ENCODE measurements at places on chromosomes 16 and 17. TPM values are rescaled to one million over a fixed set of nuclear protein-coding genes. Genes with fewer than 3 reads are reported as not detected.

- no peak for DNase-seq
Observed at GRCh38 chr16:50173316-50173715, 20.2 kb downstream of the TENT4B start.

DNA sequence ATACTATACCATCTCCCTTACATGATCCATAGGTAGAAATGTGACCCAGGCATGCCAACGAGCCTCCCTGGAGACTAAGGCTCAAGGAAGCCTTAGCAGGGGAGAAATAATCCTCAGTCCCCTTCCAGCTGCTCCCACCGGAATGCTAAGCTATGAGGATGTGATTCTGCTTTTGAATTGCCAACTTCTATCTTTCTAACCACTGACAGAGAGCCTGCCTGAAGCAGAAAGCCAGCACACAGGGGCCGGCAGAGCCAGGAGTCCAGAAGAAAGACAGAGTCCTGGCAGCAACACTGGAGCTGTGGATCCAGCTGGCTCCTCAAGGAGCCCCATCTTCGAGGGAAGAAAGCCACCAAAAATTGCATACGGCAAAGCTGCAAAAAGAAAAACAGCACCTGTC, 579.6 kb upstream of the CDH5 start:
- DNase-seq, result no peak

SLC13A2 gene
- not detected for total RNA-seq

LPCAT2 gene
- total RNA-seq, result 10.0 TPM

NOMO2 gene
- 236 TPM for total RNA-seq

TBC1D28 gene
- not detected for total RNA-seq

GRCh38 chr16:19717741-19718623, at the start of the genes IQCK and KNOP1:
Gene IQCK (plus strand): TSS chr16:19718271. CDS start chr16:19718307, 36 bp downstream.
Gene KNOP1 (minus strand): TSS chr16:19718227. CDS start chr16:19715035, 3,192 bp downstream.
- peak; percentile 93 for DNase-seq

PIGQ gene
- total RNA-seq, result 101 TPM

GRCh38 chr16:57042157-57043111, 49.9 kb upstream of the CPNE2 start:
- DNase-seq, result no peak

- no peak for DNase-seq
Observed at GRCh38 chr16:30556125-30556473, 2.1 kb downstream of the ZNF764 start.

DNA sequence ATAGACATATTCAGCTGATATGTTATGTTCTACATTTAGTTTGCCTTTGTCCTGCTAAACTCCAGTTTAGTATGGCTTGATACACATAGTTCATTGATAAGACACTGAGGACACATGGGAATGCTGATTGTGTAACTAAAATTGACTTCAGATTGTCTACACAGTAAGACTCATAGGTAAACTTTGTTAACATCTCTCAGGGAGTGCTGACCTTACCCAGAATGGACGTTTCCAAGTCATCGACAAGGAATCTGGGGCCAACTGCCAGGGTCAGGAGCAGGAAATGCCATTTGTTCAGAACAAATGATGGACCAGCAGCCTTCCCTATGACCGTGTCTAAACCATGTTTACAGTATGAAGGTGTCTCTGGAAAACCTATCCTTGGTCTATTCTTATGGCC, 58.7 kb downstream of the DYNLRB2 start:
- no peak for DNase-seq

DNA sequence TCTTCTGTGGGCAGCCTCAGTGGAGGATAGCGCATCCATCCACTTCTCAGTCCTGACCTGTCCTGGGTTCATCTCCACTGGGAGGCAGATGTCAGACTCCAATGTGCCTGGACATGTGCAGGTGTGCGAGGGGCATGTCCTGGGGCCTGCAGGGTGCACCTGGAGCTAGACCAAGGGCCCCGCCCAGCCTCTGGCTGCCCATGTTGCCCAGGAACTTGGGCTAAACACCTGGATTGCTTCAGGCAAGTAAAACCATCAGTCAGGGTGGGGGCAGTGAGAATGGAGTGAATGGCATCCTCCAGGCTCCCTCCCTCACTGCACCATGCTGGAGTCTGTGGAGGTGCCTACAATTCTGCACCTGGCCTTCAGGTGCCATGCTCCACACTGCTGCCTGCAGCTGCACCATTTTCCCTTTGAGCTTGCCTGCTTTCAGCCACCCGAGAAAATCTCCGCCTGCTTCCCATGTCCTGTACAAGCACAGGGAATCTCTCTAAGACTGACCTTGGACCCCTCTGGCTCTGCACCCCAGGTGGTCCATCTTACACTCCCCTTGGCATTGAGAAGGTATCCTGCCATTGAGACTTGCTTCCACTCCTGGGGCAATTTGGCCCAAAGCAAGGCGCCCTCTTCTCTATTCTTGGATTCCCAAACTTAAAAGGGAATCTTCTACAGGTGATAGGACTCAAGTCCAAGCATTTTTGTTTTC, 2.1 kb upstream of the MFSD6L start:
- no peak for DNase-seq

- DNase-seq, result no peak
Observed at GRCh38 chr16:57614536-57614935, 13.9 kb upstream of the ADGRG1 start.

DNA sequence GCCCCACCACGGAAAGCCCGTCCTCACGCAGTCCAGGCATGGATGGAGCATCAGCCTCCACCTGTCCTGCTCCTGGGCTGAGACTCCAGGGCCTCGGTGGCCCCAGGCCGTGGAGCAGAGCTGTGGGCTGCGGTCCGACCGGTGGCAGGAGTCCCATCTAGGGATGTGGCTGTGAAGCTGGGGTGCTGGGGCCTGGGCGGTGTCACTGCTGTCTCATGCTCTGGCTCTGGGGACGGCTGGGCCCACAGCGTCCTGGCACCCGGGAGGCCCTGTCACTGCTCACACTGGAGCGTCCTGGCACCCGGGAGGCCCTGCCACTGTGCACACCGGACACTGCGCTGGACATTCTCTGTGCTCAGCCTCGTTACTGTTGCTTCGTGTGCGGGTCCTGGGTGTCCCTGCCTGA, 8.4 kb downstream of the BAIAP2 start:
- no peak for DNase-seq

DNA sequence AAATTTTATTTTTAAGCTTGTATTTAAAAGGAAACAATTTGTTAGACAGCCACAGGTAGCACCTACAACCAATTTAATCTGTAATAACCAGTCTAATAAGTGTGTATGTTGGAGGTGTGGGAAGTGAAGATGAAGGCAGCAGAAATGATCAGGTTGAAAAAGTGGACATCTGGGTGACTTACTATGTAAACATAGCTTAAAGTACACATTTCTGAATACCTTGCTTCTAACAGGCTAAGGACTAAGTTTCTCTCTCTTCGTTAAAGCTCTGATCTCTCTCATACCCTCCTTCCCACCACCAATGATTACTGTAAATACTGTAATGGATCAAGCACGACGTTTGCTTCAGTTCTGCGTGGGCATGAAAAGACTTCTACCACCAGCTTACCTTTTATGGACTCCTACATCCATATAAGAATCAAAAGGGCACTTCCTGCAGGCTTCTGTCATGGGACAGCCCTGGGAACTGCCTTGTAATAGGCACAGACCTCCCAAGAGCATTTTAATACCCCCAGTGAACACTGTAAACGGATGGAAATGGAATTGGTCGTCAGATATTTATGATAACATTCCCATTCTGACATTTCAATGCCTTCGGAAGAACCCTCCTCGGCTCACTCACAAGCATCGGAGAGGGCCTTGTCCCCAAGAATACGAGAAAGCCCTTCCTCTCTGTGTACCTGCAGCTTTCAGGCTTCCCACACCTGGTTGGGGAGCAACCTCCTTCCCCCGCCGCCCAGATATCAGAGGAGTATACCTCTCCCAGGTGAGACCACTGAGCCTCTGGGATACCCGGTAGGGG, 700 bp downstream of the CCDC43 start:
- no peak for DNase-seq

MAPT gene
- 1.6 TPM for total RNA-seq

DNA sequence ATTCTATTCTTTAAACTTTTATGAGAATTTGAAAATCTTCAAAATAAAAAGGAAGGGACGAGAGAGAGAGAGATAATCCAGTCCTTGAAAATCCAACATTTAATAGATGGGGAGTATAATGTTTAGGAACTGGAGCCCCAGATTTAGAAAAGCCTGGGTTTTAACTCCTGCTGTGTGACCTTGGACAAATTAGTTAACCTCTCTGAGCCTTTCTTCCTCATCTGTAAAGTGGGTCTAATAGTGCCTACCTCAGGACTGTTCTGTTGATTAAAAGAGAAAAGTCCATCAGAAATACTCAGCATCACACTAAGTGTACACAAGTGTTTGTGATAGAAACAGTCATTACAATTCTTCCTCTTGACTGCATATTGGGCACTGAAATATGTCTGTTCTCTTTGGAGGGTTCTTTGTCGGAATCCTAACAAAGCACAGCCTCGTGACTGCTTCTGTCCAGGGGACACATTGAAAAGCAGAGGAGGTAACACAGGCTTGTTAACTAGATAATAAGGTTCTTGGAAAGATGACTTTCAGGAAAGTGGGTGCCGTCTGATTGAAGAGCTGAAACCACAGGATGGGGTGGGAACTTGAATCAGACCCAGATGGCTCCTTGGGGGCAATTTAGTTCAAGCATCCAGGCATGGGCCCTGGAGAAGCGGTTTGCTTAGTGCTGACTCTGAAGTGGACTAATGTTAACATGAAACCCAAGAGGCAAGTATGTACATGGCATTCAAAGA, 128.2 kb downstream of the CLEC16A start:
- DNase-seq, result no peak

DNA sequence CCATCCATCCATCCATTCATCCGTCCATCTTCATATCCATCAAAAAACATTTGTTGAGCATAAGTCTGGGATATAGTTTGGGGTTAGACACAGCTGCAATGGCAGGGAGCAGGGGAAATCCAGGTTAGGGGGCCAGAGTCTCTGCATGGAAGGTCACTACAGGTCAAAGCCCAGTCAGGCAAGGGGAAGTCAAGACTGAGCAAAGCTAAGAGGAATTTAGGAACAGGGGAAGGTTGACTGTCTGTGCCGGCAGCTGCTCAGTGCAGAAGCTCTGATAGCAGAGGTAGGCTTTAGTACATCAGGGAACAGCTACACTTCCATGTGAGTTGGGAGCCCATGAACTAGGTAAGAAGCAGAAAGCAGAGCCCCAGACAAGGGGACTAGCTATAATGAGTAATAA, 68.1 kb downstream of the IRF8 start:
- DNase-seq, result no peak

DNA sequence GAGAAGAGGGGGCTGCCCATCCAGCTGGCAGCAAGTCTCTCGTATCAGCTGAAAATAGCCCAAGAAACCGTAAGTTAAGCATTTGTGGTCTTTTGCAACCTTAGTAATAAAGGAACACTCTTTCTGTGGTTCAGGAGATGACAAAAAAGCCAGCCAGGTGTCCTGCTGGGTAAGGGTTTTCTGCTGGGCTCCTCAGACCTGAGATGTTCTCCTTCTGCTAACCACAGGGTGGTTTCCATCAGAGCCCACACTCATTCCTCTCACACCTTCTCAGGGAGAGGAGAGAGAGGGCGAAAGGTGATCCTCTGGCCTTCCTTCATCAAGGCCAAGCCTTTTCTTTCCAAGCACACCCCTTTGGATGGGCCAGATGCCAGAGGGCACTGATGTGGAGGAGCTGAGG, 70.7 kb downstream of the TEX14 start:
- DNase-seq, result no peak

SLC52A1 gene
- total RNA-seq, result 0.34 TPM

DNA sequence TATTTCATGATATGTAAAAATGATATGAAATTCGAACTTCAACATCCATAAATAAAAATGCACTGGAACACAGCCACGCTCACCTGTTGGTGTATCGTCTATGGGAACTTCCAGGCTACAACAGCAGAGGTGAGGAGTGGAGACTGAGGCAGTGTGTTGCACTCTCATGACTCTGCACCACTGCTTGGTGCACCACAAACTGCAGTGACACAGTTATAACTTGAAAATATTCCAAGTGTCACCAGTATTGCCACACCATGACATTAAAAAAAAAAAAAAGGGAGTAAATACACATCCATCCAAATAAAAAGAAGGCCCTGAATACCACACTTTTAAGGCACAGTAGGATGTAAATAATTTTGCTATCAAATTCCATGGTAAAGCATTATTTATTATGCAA, 34.4 kb downstream of the GNA13 start:
- no peak for DNase-seq

DNA sequence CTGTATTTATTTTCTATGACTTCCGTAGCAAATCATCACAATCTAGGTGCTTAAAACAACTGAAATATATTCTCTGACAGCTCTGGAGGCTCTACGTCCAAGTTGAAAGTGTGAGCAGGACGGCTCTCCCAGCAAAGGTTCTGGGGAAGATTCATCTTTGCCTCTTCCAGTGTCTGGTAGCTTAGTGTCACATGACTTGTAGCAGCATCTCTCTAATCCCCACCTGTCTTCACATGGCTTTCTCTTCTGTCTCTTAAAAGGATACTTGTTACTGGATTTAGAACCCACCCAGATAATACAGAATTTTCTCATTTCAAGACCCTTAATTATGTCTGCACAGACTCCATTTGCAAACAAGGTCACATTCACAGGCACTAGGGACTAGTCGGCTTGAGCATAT, 687.7 kb upstream of the RBFOX1 start:
- DNase-seq, result no peak

PIRT gene
- not detected for total RNA-seq

- no peak for DNase-seq
Observed at GRCh38 chr16:26727848-26728247, 338.9 kb upstream of the C16orf82 start.

DNAH17 gene
- 0.61 TPM for total RNA-seq

KLHL10 gene
- total RNA-seq, result not detected

VAT1L gene
- not detected for total RNA-seq

DNA sequence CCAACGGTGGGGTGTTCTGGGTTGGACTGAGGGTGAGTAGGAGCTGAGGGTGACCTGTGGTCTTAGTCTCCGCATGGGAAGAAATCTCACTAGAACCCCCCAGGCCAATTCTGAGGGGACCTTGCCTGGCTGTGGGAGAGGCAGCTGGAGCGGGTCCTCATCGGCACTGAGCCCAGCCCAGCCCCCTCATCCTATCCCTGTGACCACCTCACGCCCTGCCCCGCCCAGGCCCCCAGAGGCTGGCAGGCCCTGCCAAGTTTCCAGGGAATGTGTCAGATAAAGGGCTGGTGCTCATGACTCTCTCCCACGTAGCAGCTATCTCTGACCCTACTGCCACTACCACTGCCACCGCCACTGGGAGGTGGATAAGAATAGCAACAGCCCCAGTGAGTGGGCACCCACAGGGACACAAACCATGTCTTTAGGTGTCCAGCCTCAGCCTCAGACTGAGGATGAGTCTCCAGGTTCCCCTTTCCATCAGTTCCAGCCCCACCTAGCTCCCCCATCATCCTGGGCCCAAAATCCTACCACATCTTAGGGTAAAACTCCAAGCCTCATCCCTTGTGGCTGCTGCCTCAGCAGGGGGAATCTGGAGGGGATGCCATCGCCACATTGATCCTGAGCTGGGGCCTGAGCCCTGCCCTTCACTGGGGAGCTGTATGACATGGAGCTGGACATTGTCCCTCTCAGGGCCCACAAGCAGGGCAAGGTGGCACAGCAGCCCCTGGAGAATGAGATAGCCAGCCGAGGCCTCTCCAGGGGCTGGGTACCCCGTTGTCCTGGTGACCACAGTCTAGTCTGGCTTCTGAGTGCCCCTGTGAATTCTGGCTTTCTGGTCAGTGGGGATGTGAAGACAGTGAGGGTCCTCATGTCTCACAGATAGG, 14.9 kb downstream of the CDH16 start:
- no peak for DNase-seq

Data from Calu3 (cell line).